ENCODE measurements at places on chromosomes 6 and 20.

- no peak for DNase-seq
These were observed 164.5 kb downstream of the MOXD1 start for GRCh38 chr6:132236744-132237143.

GRCh38 chr6:3484946-3485345 lies 28.1 kb upstream of the SLC22A23 start:
- DNase-seq, result no peak

DNA sequence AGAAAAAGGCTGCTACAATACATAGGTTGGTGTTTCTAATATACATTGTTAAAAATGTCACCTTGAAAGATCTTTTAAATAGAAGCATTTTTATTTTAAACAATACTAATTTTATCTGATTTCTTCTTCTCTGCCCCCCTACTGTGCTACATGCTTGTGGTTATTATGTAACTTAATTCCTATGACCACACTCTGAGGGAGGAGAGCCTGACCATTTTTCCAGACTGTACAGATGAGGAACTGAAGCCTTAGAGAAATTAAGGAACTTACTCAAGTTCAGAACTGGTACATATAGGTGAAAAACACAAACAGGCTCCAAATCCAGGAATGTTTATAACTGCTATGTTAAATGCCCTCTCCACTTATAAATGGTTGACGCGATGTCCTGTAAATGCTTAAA lies 43.4 kb upstream of the ARHGAP18 start:
- no peak for DNase-seq

- DNase-seq, result no peak
These were observed 119.9 kb upstream of the ZNF217 start for GRCh38 chr20:53713328-53714056.

DNA sequence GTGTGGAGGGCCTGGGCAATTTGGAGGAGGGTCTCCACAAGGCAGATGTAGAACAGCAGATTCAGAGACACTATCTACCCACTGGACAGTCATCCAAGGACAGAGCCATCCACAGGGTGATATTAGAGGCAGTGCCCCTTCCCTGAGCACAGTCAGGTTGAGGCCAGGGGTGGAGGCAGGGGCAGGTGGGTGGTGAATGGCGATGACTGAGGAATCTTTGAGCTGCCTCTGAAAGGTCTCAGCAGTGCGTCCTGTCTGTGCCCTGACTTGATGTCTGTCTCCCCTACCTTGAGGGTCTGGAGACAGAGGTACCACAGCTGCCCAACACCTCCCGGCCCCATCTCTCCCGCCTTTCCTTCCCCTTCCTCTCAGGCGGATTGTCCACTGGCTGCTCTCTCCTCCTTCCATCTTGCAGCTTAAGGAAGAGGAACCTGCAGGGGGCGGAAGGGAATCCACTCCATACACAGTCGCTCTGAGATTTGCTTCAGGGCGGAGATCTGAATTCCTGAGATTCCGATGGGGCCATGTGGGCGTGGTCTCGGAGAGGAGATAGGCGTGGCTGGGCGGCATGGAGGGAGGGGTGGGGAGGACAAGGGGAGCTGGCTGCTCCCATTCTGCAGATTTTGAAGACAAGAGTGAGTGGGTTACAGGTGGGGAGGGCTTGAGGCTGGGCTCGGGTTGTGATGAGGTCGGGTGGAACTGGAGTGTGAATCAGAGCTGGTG lies 1.7 kb downstream of the MUCL3 start:
- no peak for DNase-seq

DNA sequence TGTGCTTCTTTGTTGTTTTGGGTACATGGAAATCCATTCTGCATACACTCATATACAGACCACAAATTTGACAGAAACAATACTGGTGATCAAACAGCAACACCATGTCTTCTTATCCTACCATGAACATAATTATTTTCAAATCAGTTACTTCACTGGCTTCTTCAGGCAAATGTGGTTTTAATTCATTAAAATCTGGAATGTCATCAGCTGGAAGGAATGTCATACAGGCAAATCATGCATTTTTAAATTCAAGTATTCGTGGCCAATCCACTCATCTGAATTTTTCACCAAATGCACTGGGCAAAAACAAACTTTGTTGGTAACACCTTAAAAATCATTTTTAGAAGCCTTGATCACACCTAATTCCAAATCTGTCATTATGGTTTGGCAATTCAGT lies 59.3 kb downstream of the KIF6 start:
- DNase-seq, result no peak

- no peak for DNase-seq
These were observed 567 bp upstream of the CTCFL start for GRCh38 chr20:57525328-57526086.
